ENCODE measurements at places on chromosomes 6 and 20.

DNA sequence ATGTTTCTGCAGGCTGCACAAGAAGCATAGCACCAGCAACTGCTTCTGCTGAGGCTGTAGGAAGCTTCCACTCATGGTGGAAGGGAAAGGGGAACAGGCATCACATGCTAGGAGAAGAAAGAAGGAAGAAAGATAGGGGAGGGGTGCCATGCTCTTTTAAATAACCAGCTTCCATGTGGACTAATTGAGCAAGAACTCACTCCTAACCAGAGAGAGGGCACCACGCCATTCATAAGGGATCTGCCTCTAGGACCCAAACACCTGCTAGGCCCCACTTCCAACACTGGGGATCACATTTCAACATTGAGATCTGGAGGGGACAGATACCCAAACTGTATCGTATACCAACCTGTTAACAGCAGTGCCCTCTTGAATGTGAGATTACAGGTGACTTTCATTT lies 46.9 kb upstream of the ARMC2 start:
- H3K27me3 ChIP-seq: no peaks in the 10 kb centered on the region
- H3K4me3 ChIP-seq: no peak overlapping the region
- H3K4me1 ChIP-seq: no peaks in the 10 kb centered on the region
- no peak overlapping the region for H3K27ac ChIP-seq
- no peak for DNase-seq
- H3K36me3 ChIP-seq: no peaks in the 10 kb centered on the region

DNA sequence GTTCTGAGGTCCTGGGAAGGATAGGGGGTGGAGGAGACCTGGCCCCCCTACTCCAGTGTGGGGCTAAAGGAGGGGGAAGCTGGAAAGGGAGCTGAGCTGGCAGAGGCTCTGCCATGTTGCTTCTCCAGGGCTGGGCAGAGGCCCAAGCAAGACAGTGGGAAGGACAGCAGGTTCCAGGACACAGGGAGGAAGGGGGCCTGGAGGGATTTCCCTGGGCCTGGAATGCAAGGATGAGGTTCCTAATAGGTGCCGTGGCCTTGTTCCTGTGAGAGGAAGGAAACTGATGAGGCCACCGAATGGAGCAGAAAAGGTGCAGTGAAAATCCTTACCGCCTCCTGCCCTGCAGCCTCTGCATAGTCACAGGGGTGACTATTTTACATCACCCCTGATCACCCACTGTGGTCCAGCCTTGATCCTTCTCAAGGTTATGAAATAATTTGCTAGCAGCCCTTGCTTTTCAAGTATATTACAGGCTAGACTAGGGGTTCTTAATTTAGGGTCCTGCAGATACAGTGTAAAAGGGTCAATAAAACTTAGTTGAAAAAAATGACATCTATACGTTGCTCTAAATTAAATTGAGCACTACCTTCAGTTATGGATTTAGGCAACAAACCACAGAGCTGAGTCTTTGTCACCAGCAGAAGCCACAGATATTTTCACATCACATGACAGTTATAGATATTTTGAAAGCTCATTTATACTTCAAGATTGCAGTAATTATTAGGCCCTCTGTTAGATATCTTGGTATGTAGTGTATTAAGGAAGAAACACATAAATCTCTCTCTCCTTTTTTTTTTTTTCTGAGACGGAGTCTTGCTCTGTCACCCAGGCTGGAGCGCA lies 45.7 kb upstream of the RNF24 start:
- H3K4me3 ChIP-seq: no peak overlapping the region
- peak overlapping the region; percentile 44 for H3K27ac ChIP-seq
- no peaks in the 10 kb centered on the region for H3K27me3 ChIP-seq
- H3K36me3 ChIP-seq: no peaks in the 10 kb centered on the region
- no peak for DNase-seq

DNA sequence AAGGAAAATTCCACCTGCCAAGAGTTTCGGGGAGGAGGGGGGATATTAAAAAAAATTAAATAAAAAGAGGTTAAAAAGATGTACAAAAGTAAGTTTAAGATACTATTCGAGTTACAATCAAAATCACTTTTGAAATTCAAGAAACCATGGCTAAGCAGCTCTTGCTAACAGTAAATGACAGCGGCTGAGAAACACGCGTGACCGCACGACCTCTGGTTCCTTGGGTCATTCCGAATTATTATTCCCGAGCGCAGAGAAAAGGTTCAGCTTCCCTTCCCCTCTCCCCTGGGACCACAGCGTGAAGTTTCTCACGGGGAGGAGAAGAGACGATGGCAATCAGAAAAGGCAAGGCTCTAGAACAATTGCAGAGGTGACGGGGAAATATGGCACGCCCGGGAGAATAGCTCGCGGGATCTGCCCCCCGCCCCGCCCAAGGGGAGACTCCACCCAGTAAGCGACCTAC lies 496 bp downstream of the TMEM242 start:
- no peaks in the 10 kb centered on the region for H3K36me3 ChIP-seq
- H3K4me3 ChIP-seq: peak overlapping the region; percentile 88
- H3K4me1 ChIP-seq: no peaks in the 10 kb centered on the region
- H3K27me3 ChIP-seq: no peaks in the 10 kb centered on the region
- DNase-seq: no peak

GRCh38 chr6:28336284-28337120 lies 554 bp upstream of the ZSCAN31 start:
- DNase-seq: no peak
- H3K27ac ChIP-seq: peak overlapping the region; percentile 97
- H3K27me3 ChIP-seq: no peaks in the 10 kb centered on the region
- no peaks in the 10 kb centered on the region for H3K36me3 ChIP-seq
- H3K4me3 ChIP-seq: peak overlapping the region; percentile 80

- DNase-seq: no peak
- no peaks in the 10 kb centered on the region for H3K36me3 ChIP-seq
- H3K27ac ChIP-seq: no peak overlapping the region
- peaks cover 6% of the 10 kb centered on the region for H3K4me1 ChIP-seq
- no peaks in the 10 kb centered on the region for H3K27me3 ChIP-seq
- H3K4me3 ChIP-seq: no peak overlapping the region
These were observed 117.8 kb downstream of the TCP11 start for GRCh38 chr6:35023091-35024000.

DNA sequence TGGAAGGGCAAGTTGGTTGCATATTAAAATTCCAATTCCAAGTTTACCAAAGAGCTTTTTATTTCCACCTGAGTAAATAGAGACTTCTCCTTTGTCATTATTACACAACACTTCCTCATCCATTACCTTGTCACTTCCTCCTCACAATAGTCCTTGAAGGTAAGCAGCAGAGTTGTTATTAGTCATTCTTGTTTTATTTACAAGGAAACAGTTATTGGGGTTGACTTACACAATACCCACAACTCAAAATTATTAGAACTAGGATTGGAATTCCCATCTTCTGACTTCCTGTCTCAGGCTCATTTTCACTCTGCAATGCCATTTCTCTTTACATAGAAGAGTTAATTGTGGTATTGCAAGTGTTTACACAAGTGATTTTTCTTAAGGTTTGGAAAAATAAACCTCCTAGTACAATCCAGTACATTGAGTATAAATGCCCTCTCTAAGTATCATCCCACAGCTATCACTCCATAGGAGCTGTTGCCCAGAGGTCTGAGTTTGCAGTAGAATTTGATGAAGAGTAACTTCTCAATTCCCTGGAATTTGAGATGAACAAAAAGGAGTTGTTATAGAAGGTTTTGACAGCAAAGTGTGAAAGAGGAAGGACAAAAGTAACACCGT lies 28.9 kb upstream of the MTRF1L start:
- H3K4me1 ChIP-seq: no peaks in the 10 kb centered on the region
- no peak overlapping the region for H3K27ac ChIP-seq
- no peaks in the 10 kb centered on the region for H3K27me3 ChIP-seq
- no peak for DNase-seq
- no peak overlapping the region for H3K4me3 ChIP-seq

DNA sequence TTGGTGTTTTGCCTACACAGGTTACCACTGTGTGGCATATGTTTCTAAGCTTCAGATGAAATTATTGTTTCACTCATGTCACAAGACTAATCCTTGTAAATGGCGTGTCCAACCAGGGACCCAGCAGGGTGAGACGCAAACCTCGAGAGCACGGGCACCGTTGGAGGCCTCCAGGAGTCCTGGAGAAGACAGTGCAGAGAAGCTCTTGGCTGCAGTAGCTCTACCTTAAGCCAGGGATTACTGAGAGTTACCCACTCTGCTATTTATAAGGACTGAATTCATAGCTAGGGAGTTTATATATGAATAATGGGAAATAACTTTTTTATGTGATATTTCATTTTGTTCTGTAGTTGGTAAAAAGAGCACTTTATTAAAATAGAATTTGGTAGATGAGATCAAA lies 137.4 kb downstream of the SLC24A3 start:
- DNase-seq: no peak
- H3K4me1 ChIP-seq: no peaks in the 10 kb centered on the region
- no peaks in the 10 kb centered on the region for H3K36me3 ChIP-seq
- no peak overlapping the region for H3K27ac ChIP-seq
- H3K4me3 ChIP-seq: no peak overlapping the region

- no peaks in the 10 kb centered on the region for H3K27me3 ChIP-seq
- no peaks in the 10 kb centered on the region for H3K36me3 ChIP-seq
These were observed 33.4 kb downstream of the LRRC1 start for GRCh38 chr6:53828215-53828614.

DNA sequence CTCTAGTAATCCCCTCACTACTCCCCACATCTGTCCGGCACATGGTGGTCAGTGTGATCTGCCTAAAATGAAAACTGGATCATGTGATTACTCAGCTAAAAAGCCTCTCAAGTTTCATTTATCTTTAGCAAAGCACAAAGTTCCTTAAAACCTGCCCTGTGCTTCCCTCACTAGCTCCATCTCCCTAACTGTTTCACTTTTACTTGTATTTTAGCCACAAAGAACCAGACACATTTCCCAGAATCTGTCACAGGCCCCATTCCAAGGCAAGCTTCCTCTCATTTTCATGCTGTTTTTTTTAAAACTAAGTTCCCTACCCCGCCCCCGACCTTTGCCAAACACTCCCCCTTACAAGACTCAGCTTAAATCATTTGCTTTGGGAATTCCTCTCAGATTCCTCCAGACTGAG lies 8.9 kb upstream of the IGF2R start:
- no peaks in the 10 kb centered on the region for H3K36me3 ChIP-seq
- peak overlapping the region; percentile 89 for H3K27ac ChIP-seq
- no peaks in the 10 kb centered on the region for H3K27me3 ChIP-seq
- H3K4me1 ChIP-seq: no peaks in the 10 kb centered on the region
- DNase-seq: no peak
- H3K4me3 ChIP-seq: no peak overlapping the region

DNA sequence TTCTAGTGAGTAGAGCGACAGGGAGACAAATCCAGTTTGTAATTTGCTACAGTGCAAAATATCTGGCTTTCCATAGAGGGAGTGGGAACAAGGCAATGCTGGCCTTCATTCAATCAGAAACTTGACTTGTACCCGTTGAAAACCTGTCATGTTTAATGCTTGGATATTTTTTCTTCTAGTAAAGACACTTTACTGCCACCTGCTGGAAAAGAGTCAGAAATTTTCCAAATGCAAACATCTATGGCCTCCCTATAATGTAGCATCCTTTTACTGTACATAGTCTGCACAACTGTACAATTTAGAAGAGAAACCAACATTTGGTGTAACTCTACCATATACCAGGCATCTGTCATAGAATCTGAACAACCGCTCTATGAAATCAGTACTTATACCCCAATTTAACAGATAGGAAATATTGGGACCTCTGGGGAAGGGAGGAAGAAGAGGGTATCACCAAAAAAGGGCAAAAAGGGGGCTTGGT lies 16.7 kb upstream of the TBC1D20 start:
- no peaks in the 10 kb centered on the region for H3K4me1 ChIP-seq
- H3K27ac ChIP-seq: no peak overlapping the region
- DNase-seq: no peak
- H3K4me3 ChIP-seq: no peak overlapping the region

DNA sequence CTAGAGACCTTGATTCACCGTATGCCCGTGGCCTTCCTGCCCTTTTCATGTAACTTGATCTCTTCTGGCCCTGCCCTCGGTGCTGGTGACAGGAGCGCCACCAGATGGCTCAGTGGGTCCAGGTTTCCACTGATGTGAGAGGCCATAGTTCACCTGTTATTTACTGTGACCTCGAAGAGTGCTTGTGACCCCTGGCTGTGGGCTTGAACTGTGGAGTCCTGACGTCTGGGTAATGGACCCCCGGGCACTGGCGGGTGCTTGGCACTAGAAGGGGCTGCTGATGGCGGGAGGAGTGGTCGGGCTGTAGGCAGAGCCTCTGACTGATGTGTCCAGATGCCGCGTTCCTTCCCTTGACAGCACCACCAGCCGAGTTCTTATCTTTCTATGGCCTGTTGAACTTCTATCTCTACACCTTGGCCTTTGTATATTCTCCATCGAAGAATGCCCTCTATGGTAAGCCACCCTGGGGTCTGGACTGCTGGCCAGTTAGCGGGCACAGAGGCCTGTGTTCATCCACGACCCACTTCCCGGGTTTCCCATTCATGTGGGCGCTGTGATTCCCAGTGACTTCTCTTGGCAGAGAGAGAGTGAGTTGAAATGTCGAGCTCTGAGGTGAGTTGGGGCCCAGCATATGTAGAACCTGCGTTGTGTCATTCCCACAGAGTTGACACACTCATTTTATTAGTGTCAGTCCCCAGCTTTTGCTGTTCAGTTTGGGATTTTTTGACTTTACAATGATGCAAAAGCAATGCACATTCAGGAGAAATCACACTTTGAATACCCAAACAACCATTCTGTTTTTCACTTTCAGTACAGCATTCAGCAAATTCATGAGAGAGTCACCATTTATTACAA lies 14.9 kb downstream of the DYNLT1 start:
- H3K27ac ChIP-seq: no peak overlapping the region
- H3K4me3 ChIP-seq: no peak overlapping the region
- H3K36me3 ChIP-seq: no peaks in the 10 kb centered on the region
- DNase-seq: no peak

DNA sequence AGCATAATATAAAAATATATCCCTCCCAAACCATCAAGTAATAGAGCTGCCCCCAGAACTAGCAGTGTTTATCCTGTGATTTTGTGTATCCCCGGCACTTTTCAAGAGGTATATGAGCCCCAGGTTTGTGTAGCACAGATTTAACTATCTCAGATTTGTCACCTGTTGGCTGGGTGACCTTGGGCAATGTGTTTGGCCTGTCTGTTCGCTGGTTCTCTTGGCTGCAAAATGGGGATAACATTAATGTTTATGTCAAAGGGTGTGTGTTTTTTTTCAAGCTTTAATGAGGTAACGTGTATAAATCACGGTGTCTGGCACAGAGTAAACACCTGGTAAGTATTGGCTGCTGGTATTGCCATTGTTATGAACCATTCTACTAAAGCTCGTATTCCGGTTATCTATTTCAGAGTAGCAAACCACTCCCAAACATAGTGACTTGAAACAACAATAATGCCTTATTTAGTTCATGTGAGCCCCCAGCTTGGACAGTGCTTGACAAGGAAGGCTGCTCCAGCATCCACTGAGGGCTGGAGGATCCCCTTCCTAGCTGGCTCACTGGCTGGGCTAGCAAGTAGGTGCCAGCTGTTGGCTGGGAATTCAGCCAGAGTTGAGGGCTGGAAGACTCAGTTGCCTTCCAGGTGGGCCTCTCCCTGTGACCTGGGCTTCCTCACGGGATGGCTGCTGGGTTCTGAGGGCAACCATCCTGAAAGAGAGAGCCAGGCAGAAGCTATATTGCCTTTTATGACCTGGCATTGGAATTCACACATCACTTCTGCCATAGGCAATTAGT lies 36.2 kb downstream of the PDRG1 start:
- no peak overlapping the region for H3K27ac ChIP-seq
- no peak for DNase-seq
- no peak overlapping the region for H3K4me3 ChIP-seq
- no peaks in the 10 kb centered on the region for H3K36me3 ChIP-seq
- H3K27me3 ChIP-seq: no peaks in the 10 kb centered on the region

All from breast epithelium (tissue), 4 donors.